ENCODE measurements at places on chromosomes 1 and 21.

DNA sequence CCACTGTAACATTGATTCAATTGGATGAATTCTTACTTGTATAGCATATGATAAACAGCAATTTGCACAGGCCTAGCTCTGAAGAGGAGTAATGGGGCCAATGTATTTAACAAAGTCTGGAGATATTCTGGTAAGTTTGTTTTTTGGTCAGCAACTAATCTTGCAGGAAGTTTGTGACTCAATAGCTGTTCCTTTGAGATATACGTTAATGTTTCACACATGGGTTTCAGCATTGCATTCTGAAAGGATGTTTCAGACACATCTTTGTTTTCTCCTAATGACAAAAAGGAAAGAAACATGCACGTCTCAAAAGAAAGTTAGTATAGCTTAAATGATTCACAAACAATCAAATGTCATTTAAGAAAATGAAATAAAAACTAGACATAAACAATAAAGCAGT lies 49.0 kb downstream of the LTN1 start:
- DNase-seq = no peak

DNA sequence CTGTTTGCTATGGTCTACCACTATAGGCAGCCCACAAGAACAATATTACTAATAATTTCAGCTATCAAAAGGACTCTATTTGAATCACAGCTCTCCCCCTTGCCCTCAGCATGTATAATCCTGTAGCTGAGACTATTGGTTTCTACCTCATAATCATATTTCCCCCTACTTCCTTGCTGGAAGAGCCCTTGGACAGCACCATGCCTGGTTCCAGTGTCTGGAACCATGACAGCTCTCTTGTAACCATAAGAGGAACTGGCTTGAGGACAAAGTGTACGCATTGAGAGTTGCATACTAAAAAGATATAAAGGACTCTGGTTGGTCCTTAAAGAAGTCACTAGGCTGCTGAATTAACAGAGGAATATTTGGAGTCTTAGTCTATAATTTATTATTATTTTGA lies 110.7 kb upstream of the ZRANB2 start:
- DNase-seq = no peak

DNA sequence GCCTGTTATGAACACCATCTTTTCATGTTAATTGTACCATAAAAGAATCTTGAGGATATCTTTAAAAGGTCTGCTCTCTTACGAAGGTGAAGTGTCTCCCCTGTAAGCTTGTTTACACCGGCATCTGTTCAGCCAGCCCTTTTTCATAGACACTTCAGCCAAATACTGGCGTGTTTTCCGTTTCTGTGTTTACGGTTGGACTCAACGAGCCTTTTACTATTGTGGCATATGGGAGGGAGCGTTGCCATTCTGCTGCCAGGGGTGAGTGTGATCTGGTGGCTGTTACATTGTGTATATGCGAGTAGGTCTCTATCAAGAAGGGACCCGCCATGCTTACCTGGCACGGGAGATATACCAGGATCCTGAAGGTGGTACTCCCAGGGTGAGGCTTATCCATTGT lies 433.8 kb downstream of the CAMTA1 start:
- no peak for DNase-seq

DNA sequence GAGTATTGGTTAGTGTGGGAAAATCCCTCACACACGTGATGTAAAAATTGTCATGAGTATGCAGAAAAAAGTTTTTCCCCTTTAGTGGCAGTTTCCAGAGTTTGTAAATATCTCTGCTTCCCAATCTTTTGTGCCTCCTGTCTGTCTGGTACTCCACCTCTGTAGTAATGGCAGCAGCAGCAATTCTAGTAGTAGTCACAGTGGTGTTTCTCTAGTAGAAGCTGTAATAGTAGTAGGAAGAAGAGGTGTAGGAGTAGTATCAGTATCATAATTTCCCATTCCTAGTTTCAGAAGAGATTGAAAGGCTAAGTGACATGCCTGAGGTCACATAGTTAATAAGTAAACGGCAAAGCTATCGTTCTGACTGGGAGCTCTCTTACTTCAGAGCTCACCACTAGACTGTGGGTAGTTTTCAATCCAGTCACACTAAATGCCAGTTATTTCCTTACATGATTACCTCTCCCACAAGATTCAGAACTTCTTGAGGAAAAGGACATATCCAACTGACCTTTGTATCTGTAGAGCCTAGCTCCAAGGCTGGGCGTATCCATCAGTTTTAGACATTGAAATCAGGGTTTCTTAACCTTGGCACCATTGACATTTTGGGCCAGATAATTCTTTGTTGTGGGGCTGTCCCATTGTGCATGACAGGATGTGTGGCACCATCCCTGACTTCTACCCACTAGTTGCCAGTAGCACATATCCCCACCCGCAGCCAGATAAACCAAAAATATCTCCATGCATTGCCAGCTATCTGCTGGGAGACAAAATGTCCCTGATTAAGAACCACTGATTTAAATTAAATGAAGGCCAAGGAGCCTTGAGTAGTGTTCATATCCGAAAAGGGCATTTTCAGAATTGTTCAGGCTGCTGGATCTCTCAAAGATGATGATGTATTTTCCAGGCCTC lies 135.9 kb downstream of the FGGY start:
- no peak for DNase-seq

All from activated naive CD4-positive, alpha-beta T cell treated with anti-CD3 and anti-CD28 coated beads, Interleukin-2, amount 50 U/mL, for 16 hours (primary cell).